Bladder microvascular endothelial cell (primary cell): ENCODE measurements at places on chromosomes 2 and 18. TPM values are rescaled to one million over a fixed set of nuclear protein-coding genes. Genes with fewer than 3 reads are reported as not detected.

The VWC2L gene
- total RNA-seq = not detected in 2 replicates

The TRIM54 gene
- 3.1 TPM in 1 of 2 replicates, not detected in the other for total RNA-seq

The SERPINB13 gene
- total RNA-seq = not detected in 2 replicates

The SPDYA gene
- total RNA-seq = 0.32 and 1.3 TPM in 2 replicates

The STAM2 gene
- total RNA-seq = 11.0 and 27.3 TPM in 2 replicates

The GRHL1 gene
- total RNA-seq = 0.16 and 1.3 TPM in 2 replicates

The TFCP2L1 gene
- under 0.01 TPM in 1 of 2 replicates, not detected in the other for total RNA-seq

The FOXI3 gene
- not detected in 2 replicates for total RNA-seq

The TMEM163 gene
- total RNA-seq = 0.16 and 1.5 TPM in 2 replicates

The ERBB4 gene
- under 0.01 and 0.06 TPM in 2 replicates for total RNA-seq

The TCF4 gene
- 434 and 764 TPM in 2 replicates for total RNA-seq

The RPRM gene
- total RNA-seq = not detected in 2 replicates

The AMMECR1L gene
- 12.3 and 24.2 TPM in 2 replicates for total RNA-seq
